ENCODE measurements at places on chromosomes 2 and 18. TPM values are rescaled to one million over a fixed set of nuclear protein-coding genes. Genes with fewer than 3 reads are reported as not detected.

DNA sequence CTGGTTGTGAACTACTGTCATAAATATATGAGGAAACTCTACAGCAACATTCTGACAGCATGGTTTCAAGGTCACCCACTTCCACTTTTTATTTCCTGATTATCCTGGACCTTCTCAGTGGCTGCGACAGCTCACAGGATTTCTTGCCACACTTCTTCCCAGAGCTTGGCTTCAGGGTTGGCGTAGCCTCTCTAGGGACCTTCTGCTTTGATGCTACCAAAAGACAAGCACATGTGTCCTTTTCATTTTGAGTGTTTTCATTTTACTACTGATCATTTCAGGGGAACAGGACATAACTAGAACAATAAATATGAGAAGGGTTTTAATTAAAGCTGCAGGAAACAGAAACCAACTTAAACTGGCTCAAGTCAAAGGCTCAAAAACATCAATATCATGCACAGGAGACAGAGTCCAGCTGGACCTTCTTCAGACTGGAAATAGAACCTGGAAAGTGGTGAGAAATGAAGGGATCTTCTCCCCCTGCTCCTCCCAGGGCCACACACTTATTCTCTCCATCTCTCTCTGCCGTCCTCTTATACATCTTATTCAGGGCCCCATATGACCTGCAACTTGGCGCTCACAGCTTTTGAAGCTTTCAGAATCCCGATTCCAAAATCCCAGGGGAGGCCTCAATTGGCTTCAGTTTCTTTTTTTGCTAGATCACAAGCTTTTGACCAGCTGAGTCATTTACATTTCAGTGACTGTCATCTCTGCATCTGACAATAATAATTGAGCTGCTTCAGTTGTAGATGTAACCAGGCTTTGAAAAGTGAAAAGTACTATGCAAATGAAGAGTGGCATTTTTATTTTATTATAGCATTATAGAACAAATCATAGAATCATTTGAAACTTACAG lies 9.7 kb downstream of the VIT start:
- no peak for DNase-seq

- peak; percentile 11 for DNase-seq
Measured at GRCh38 chr2:239944694-239945551, 80.2 kb downstream of the NDUFA10 start.

DNA sequence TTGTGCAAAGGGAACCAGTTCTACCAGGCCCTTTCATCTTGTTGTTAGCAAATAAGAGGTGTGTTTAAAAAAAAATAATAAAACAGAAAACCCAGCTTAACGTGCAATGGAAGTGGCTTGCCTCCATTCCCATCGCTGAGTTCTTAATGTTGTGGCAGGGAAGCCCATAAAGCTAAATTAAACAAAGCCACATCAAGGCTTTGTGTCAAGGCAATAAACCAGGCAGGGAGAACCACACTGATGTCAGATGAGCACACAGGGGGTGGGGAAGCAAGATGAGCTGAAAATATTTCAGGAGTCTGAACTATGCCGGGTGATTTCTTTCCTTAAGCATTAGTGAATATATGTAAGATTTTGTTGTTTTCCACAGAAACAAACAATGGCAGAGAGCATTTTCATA lies 73.5 kb downstream of the PHLPP1 start:
- no peak for DNase-seq

- peak; percentile 47 for DNase-seq
Measured at GRCh38 chr18:8705961-8706790, 820 bp downstream of the MTCL1 start.

- no peak for DNase-seq
Measured at GRCh38 chr2:224308272-224308911, 93.5 kb downstream of the FAM124B start.

DNA sequence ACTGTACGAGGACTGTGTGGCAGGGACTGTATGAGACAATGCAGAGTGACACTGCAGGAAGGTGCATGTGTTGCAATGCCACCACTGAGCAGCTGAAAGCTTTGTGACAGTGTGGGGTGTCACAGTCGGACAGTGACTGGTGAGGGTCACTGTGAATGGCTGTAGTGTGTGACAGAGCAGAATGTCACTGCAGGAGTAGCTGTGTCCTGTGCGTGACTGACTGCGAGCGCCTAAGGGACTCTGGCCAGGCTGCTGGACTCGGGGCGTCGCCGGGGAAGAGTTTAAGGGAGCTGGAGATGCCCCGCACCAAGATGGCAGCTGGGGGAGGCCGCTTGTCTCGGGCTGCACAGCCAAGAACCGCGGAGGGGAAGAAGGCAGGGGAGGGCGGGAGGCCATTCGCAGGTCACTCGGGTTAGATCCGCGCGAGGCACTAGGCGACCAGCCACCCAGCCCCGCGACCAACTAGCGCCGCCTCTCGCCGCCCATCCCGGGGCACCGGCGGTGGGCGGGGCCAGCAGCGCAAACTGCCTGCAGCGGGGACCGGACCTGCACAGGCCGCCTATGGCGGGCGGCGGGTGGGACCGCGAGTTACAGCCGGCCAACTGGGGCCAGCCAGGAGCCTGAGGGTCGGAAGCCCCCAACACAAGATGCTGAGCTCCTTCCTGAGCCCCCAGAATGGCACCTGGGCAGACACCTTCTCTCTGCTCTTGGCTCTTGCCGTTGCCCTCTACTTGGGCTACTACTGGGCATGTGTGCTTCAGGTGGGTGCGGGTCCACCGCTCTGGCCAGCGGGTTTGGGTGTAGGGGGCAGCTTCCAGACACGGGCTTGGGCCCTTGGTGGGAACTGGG lies at the start of gene ABHD1:
Gene ABHD1 (plus strand): TSS at position 514 of the 849 bp plus-strand sequence. CDS start 134 bp downstream, at position 648.
- DNase-seq = peak; percentile 28

DNA sequence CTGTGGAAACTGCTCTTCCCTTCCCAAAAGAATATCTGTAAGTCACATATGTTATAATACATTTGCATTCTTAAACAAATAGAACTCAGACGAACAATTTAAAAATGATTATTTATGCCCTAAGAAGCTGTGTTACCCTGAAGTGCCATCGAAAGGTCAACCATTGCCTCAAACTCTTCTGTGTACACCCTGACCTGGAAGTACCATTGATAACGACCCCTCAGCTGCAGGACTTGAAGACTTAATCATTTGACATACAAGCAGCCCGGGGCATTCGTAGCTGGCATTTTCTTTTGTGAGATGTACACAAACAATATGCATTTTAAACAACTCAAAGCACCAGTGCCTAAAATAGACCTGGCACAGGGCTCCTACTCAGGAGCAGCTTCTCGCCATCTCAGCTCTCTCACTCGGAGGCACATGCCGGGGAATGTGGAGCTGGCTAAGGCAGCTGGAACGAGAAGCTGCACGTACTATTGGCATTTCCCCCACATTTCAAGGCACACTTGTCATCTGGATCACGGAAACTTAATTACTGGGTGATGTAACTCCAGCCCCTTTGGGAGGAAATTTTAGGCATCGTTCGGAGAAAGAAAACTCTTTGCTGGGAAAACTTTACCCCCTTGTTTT lies 170.0 kb upstream of the GALNT5 start:
- no peak for DNase-seq

The EVX2 gene
- total RNA-seq = not detected

The REL gene
- total RNA-seq = 21.8 TPM

The SAG gene
- 0.19 TPM for total RNA-seq

The SKA1 gene
- total RNA-seq = 18.0 TPM

The PDE1A gene
- total RNA-seq = 3.0 TPM

The TRIM54 gene
- total RNA-seq = 0.74 TPM

The STON1 gene
- 8.1 TPM for total RNA-seq

The STAT4 gene
- 0.51 TPM for total RNA-seq

The REG1B gene
- total RNA-seq = not detected

All from dermis blood vessel endothelial cell (primary cell).